ENCODE measurements at places on chromosomes 5 and 9. TPM values are rescaled to one million over a fixed set of nuclear protein-coding genes. Genes with fewer than 3 reads are reported as not detected.

OTULINL gene
- total RNA-seq = 0.40 TPM

DCAF10 gene
- 12.1 TPM for total RNA-seq

DNA sequence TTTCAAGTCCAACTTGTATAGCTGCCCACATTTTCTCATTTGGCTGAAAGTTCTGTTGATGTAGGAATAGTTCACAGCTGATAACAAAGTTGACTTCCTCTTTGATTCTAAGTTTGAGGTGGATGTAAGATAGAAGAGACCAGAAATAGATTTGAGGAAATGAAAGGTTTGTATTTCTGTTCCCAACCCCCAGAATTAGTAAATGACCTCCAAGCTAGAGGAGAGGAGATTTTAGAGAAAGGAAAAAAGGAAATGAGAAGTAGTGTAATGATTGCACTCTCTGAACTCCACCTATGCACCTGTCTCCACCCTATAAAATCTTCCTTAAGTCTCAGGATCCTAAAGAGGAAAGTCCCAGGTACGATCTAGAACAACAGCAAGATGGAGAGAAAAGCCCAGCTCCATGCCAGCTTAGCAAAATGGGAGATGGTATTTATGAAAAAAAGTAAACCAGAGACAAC, 130.4 kb upstream of the POC5 start:
- DNase-seq = no peak

- no peak for DNase-seq
These were observed 20.7 kb upstream of the TMOD1 start for GRCh38 chr9:97480749-97481148.

DNA sequence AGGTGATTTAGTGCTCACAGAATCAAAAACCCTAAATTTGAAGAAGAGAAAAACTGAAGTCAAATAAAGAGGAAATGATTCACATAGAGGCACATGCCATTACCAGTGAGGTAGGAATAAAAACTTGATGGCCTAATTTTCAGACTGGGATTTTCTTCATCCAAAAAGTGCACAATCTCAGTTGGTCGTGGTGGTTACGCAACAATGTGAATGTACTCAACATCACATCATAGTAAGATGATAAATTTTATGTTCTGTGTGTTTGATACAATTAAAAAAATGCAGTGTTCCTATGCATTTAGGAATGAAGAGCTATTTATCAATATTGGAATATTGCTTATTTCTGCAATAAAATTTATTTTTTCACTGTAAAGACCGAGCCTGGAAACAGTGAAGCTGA, 60.7 kb downstream of the SV2C start:
- DNase-seq = no peak

SLC36A2 gene
- not detected for total RNA-seq

DNA sequence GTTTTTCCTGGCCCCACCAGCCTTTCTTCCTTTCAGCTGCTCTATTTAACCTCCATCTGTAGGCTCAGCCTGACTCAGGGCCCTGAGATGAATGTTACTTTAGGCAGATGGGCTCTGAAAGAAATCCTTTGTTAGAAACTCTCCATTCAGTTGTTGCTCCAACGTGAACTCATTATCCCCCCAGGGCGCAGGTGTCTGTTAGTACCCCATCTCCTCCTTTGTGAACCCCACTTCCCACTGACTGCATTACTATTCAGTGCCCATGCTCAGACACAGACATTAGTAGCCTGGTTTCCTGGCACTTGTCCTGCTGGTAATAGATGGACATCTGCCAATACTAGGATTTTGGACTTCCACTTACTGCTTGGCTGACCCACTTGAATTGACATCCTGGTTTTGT, 1271.6 kb downstream of the PTPRD start:
- no peak for DNase-seq

DNA sequence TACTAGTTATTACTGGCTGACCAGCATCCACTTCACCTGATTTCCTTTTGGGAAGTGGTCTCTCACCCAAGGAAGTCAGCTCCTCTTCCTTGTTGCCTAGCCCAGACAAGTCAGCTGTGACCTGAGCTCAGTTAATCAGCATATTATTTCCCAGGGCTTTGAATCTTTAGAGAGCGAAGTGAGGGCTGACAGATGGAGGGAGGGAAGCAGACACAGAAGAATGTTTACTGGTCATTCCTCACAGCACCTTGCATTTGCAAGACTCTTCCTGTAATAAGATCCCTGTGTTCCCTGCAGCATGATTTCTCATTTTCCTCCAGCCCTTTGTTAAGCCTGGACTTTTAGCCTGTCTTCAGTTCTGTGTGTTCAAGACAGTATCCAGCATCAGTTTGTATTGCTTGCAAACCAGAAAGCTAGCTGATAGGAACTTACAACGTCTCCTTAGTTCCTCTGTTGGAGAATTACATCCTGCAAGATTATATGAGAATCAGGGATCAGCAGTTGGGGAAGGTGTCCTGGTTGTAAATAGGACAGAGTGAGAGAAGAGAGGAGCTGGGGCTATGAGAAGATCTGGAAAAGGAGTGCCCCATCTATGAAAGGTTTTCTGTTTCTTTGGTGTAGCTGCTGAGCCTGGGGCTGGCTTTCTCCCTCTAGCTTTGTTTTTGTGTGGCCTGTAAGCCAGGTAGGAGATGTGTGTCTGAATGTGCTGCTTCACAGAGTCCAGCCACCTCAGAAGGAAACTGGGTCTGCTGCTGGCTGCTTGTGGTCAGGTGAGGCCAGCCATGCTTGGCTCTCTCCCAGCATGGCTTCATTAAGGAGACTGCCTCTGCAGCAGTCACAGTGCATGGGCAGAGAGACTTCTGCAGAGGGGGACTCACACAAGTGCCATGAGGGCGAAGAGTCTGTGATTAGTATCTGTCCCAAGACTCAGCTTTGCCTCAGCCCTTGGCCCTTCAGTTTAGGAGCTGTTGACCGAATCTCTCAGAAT, 50.3 kb downstream of the MAN2A1 start:
- DNase-seq = no peak

DNA sequence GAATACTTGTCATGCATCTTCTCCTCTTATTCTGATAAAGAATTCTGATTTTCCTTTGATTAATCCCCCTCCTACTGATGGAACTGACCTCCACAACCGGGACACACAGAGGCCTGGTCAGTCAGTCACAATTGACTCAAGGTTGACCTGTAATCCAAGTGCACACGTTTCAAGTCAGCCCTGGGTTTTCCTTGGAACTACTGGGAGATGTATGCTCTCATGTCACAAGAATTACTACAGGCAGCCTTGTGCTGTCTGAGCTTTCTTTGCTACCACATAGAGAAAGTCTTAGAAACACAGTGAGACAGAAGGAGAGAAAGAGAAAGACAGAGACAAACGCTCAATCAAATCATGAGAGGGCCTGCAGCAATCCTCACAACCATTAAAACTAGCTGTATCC, 345.8 kb downstream of the PDE4D start:
- no peak for DNase-seq

- DNase-seq = no peak
These were observed 1.9 kb downstream of the DAPK1 start for GRCh38 chr9:87499424-87500017.

MLLT3 gene
- 4.1 TPM for total RNA-seq

GRCh38 chr5:80124121-80124918, 89.2 kb downstream of the THBS4 start:
- DNase-seq = no peak

GRCh38 chr9:114571391-114571790, 16.2 kb upstream of the ATP6V1G1 start:
- DNase-seq = no peak

- DNase-seq = no peak
These were observed 139.6 kb downstream of the RASEF start for GRCh38 chr9:82923092-82923911.

NFIL3 gene
- 2.6 TPM for total RNA-seq

DNA sequence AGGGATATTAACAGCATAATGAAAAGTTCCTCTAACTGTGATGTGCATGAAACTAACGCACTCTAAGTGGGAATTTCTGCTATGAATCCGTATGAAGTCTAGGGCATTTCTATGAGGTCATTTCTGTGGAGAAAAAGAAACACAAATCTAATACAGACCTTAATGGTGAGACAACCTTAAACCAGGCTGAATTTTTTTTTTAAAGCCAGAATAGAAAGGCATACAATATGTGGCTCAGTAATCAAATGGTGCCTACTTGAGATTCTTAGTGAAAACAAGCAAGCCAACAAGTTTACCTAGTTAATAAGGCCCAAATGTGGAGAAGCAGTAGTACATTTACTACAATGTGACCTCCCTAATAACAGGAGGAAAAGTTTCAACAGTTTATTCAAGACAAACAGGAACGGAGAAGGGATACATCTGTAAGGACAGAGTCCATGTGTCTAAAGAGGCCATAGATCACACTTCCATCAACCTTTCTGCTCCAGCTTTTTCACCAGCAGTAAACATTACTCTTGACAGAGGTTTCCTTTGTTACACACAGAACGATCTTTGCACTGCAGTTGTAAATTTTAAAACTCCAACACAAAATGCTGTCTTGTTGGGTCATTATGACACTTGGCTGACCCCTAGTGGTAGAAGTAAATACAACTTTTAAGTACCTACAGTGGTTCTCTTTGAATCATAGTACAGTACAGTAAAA, 26.2 kb downstream of the CARNMT1 start:
- peak; percentile 94 for DNase-seq

- DNase-seq = no peak
These were observed 50.9 kb downstream of the NFX1 start for GRCh38 chr9:33341182-33341581.

DNA sequence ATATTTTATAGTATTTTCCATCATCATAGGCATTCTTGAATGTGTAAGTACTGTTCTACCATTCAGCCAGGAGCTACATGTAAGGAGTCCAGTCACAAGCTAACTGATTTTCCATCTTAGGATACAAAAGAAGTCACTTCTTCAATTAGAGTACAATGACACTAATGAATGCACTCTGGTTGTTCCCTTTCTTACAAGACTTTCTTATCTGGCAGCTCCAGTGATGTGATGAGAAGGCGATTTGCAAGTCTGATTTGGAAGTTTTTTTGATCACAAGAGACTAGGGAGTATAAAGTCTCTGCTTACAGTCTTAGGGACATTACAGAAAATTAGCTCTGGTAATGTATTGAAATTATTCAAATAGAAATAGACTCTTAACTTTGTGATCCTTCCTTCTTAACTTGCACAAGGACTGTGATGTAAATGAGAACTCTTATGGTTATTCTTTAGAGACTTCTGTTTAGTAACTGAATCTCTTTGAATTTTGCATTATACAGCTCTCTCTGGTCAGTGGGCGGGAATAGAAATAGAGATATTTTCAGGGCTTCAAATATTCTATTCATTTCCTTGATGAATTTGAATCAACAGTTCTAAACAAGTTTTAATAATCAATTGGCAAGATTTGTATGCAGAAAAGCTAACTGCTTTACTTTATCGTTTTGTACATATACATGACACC, 130.4 kb upstream of the CDH6 start:
- DNase-seq = no peak

PLK2 gene
- 594 TPM for total RNA-seq

DNA sequence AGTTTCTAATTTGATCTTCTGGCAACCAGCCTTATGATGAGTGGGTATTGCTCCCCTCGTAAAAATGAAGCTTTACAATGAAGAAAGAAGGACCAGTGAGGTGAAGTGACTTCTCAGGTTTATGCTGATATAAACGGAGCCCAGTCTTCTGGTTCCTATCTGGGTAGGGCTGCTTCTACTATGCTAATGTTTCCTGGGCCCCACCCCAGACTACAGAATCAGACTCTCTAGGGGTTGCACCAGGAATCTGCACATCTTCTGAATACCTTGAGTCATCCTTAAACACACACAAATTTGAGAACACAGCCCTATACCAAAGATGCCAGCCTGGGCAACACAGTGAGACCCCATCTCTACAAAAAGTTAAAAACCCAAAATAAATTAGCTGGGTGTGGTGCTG, 16.2 kb downstream of the BTF3 start:
- no peak for DNase-seq

GRCh38 chr9:37253377-37253937, 133.1 kb downstream of the ZCCHC7 start:
- DNase-seq = no peak

GRCh38 chr5:172095368-172096206, 89.1 kb upstream of the FBXW11 start:
- DNase-seq = no peak

TMOD1 gene
- 0.65 TPM for total RNA-seq

DNA sequence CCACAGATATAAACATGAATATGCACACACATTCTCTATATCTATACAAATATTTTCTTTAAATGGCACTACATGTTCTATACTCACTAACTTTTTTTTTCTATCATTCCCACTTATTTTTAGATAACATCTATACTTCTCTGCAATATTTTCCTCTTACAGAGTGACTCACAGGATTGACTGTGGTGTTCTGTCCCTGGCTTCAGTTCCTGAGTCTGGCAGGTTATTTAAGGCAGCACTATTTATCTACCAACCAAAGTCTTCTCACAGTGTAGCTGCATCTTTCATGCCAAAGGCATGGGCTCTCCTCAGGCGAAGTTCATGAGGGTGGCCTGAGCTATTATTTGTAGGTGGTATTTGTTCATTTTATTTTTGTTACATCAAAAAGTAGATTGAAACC, 409.0 kb downstream of the PRR16 start:
- DNase-seq = no peak

- no peak for DNase-seq
These were observed 38.5 kb upstream of the ADAMTS16 start for GRCh38 chr5:5101676-5102075.

- DNase-seq = no peak
These were observed 30.2 kb downstream of the GFM2 start for GRCh38 chr5:74736759-74737158.

DNA sequence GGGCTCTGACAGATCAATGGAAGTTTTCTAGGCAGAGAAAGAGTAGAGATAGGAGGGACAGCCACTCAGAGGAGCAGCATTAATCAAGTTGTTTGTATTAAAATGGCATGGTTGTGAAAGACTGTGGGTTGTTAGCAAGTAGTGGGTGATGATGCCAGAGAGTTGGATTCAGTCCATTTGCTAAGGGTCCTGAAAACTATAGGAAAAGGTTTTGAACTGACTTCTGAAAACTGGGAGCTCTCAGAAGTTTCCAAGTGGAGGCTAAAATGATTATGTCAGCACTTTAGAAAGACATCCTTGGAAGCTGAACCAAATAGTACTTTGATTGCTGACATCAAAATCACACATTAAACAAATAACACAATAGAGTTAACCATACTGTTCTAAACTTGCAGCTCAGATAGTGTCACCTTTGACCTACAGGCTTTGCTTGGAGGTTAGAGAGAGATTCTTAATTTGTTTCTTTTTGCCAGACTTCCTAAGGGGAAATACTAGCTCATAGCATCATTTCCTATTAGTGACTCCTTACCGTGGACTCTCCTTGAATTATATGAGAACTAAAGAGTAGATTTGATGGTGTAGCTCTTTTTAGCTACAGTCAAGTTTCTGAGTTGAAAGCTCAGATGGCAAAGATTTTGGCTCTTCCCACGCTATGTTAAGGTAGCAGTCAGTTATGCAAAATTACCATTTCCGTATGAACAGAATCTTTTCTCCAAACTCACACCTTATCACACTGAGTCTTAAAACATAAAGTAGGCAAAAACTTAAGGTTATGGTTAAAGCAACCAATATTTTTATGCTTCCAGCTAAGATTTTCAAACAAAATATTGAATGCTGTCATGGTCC, 277.1 kb downstream of the NR3C1 start:
- peak; percentile 97 for DNase-seq
